ENCODE measurements at places on chromosomes 5 and 9. TPM values are rescaled to one million over a fixed set of nuclear protein-coding genes. Genes with fewer than 3 reads are reported as not detected.

Gene ADAMTSL1
- 4.4 TPM for total RNA-seq

Gene TLE1
- total RNA-seq: 80.4 TPM

Gene COL23A1
- total RNA-seq: 1.0 TPM

Gene PLAC8L1
- not detected for total RNA-seq

Gene TSSK1B
- total RNA-seq: not detected

Gene JAKMIP2
- total RNA-seq: 0.96 TPM

- no peak for DNase-seq
Measured at GRCh38 chr9:7121055-7121454, 363.3 kb downstream of the KDM4C start.

DNA sequence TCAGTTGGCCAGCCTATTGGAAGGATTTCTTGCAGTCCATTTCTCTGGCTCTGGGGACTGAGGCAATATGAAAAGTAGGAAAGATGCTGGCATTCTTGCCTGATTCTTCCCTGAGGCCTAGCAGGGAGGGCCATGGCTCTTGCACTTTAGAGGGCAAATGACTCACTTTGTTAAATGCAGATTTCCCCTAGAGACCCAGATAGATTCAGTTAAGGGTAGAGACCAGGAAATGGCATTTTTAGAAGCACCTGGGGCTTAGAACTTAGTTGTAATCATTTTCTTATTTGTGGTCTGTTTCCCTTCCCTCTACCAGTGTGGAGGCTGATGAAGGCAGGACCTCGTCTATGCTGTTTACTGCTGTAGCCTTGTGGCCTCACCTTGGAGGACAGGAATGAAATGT lies 112.8 kb upstream of the NR3C1 start:
- no peak for DNase-seq

DNA sequence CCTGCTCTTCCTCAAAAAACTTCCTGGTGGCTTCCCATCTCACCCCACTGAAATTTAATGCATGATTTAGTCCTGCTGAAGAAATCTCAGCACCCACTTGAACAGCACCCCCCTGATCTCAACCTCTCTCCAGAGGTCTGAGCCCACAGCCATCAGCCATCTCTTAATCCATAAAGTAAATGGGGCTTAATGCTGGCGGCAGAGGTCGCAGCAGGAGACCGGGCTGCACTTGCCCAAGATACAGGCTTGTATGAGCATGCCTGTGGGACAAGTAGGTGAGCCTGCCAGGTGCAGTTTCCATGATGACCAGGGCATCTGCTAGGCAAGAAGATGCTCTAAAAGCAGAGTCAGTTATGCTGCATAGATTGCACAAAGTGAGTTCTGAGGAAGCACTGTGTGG lies 52.4 kb upstream of the CTXN3 start:
- DNase-seq: no peak

DNA sequence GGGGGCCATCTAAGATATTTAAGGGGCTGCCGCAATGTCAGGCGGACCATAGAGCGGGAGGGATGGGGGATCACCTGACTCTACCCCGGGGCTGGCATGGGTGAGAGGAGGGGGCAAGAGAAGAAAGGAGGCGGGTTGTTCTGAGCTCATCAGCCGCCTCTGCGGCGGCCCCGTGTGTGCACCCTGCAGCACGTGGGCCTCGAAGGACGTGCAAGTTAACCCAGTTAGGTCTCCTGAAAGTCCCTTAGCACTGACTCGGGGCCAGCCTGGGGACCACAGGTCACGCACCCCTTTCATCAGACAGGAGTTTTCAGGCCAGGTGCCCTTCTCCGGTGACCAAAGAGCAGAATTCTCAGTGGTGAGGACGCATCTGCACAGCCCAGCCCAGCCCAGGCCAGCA lies 58.0 kb downstream of the UBE2QL1 start:
- DNase-seq: no peak

GRCh38 chr9:98024702-98025101 lies 31.8 kb upstream of the NANS start:
- DNase-seq: no peak

DNA sequence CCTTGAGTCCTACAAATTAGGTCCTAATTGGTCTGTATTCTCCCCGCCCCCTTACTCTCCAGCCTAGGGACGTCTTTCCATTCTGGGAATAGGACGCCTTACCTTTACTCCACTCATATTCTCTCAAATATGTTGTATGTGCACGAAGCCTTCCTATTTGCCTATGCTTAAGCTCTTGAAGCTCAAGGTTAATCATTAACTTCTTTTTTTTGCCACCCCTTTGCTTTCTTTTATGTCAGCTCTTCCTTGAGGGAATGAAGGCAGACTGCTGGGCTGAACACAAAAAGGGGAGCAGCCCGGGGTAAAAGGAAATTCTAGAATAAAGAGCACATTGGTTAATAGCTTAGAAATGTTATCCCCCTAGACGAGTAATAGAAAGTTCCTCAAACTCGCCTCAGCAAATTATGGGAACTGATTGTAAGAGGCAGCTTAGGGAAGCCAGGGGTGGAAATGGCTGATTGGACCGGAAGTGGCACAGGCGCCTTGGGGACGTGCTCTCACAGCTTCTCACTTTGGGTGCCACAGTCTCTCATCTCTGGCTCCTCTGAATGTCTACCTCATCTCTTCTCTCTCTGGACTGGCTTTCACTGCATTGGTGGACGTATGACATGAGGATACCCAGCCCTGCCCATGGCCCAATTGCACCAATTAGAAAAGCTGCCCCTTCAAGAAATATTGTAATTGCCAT lies 122.3 kb upstream of the IL12B start:
- no peak for DNase-seq

DNA sequence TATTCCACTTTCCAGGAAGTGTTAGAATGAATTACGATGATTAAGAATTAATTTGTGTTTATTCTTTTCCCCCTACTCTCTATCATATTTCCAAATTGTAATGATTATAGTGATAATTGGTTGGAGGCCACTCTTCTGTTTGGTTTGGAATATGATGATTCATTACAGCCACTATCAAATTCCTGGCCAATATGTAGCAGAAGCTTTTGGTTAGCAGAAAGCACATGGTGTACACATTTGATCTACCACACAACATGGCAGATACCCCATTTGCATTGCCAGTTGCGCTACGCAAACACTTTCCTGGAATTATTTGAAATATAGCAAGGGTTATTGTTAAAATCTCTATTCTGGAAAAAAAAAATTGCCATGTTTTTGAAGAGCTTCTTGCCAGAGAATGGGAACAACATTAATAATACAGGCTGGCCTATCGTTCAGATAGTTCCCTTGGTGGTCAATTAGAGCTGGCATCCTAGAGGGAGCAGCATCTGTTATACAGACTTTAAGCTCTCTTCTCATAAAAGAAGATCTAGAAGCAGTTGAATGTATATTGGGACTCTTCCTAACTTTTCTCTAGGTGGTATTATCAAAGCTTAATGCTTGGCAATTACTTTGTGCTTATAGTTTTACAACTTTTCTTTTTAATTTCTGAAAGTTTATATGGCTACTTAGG lies 455.0 kb upstream of the ACTBL2 start:
- DNase-seq: no peak

DNA sequence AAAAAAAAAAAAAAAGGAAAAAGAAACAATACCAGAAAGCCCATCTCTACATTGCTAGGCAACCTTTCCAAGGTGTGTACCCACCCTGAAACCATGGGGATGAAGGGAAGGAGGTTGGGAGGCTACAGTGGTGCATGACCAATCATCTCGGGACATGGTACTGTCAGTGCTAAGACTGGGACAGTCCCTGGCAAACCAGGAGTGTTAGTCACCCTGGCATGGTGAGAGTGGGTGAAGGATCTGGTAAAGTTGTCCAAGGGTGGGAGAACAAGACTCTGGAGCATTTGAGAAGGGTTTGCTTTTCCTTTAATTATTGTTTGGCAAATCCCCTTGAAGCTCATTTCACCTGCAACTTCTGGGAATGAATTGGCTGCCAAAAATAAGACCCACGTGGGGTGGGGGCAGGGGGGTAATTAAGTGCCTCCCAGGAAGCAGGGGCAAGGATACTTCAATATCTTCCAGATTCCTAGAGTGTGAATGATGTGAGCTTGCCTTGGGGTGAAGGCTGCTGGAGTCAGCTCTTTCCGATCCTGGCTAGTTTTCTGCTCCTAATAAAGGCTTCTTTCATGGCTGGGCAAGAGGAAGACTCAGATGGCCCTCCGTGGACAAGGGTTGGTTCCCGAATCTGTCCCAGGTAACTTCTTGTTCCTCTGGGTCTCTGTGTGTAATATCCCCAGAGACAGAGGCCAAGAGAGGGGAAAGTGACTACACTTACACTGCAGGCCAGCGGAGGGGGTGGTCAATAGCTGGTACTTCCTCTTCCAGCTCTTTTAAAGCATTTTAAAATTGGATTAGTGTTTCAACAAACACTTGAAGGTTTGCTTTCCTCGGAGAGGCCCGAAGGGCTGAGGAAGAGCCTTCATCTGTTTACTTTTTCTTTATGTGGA lies 61.6 kb upstream of the SPRY4 start:
- DNase-seq: no peak

GRCh38 chr9:131278702-131279111 lies 2.4 kb upstream of the FAM78A start:
- no peak for DNase-seq
